Aorta (tissue), 5 donors: ENCODE measurements at places on chromosomes 4 and X. TPM values are rescaled to one million over a fixed set of nuclear protein-coding genes. Genes with fewer than 3 reads are reported as not detected.

The HMGB2 gene
- 81.7 TPM for polyA plus RNA-seq

The TMSB15A gene
- polyA plus RNA-seq: 2.4 TPM

The L1CAM gene
- not detected for polyA plus RNA-seq

The WFS1 gene
- polyA plus RNA-seq: 11.9 TPM

The PSMD10 gene
- polyA plus RNA-seq: 48.0 TPM

The RHOXF2B gene
- polyA plus RNA-seq: not detected

The ZNF827 gene
- 2.6 TPM for polyA plus RNA-seq

The MAGEA11 gene
- not detected for polyA plus RNA-seq

The GNRHR gene
- polyA plus RNA-seq: not detected

The BTC gene
- 6.0 TPM for polyA plus RNA-seq

The VEGFC gene
- not detected for polyA plus RNA-seq

The IGFBP7 gene
- polyA plus RNA-seq: 5,050 TPM

The FAM236D gene
- not detected for polyA plus RNA-seq

The RAI2 gene
- polyA plus RNA-seq: 26.8 TPM

The ARHGAP24 gene
- 35.2 TPM for polyA plus RNA-seq

The CLCN5 gene
- 1.0 TPM for polyA plus RNA-seq

The HPGDS gene
- 11.3 TPM for polyA plus RNA-seq

The TKTL2 gene
- not detected for polyA plus RNA-seq

The TTC29 gene
- polyA plus RNA-seq: not detected

The AVPR2 gene
- 0.23 TPM for polyA plus RNA-seq

The DUSP21 gene
- not detected for polyA plus RNA-seq

The MAGEC2 gene
- not detected for polyA plus RNA-seq

The PTPN13 gene
- polyA plus RNA-seq: 1.4 TPM

The SULT1E1 gene
- polyA plus RNA-seq: not detected

The MAGEB10 gene
- not detected for polyA plus RNA-seq

The MSL3 gene
- 36.4 TPM for polyA plus RNA-seq

The POU4F2 gene
- not detected for polyA plus RNA-seq

The TCEAL9 gene
- 178 TPM for polyA plus RNA-seq

The ADH4 gene
- polyA plus RNA-seq: 15.2 TPM

The AMTN gene
- not detected for polyA plus RNA-seq

The CSAG2 gene
- not detected for polyA plus RNA-seq

The NDNF gene
- not detected for polyA plus RNA-seq

The CXorf58 gene
- polyA plus RNA-seq: not detected

The ERVMER34-1 gene
- polyA plus RNA-seq: not detected

The TMPRSS11D gene
- polyA plus RNA-seq: 0.13 TPM

The ANKRD50 gene
- polyA plus RNA-seq: 10.0 TPM

The FAT1 gene
- polyA plus RNA-seq: 41.2 TPM

The SUPT20HL2 gene
- not detected for polyA plus RNA-seq

The CLCN4 gene
- polyA plus RNA-seq: 0.88 TPM

The FDCSP gene
- polyA plus RNA-seq: not detected

The SSX2 gene
- polyA plus RNA-seq: not detected

The TBC1D9 gene
- polyA plus RNA-seq: 4.7 TPM

The P2RY10 gene
- polyA plus RNA-seq: not detected

The DMRTC1 gene
- polyA plus RNA-seq: not detected
